ENCODE measurements at places on chromosomes 3 and 15. TPM values are rescaled to one million over a fixed set of nuclear protein-coding genes. Genes with fewer than 3 reads are reported as not detected.

DNA sequence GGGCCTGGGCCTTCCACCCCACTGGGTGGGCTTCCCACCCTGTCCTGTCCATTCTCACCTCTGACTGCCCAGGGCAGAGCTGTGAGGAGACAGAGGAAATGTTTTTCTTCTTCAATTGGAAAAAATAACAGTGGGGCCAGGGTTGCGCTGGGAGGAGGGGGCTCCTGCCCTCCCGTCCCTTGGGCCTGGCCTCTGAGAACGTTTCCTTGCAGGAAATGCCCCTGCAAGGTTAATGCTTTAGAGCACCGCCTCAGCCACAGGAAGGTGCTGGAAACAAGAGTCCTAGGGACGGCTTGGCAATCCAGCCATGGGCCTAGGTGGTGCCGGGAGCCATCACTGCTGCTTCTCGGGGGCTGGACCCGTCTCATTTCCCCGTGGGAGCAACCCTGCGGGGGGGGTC, 3.8 kb upstream of the PLXND1 start:
- H3K36me3 ChIP-seq = no peaks in the 10 kb centered on the region
- H3K4me1 ChIP-seq = no peaks in the 10 kb centered on the region

DNA sequence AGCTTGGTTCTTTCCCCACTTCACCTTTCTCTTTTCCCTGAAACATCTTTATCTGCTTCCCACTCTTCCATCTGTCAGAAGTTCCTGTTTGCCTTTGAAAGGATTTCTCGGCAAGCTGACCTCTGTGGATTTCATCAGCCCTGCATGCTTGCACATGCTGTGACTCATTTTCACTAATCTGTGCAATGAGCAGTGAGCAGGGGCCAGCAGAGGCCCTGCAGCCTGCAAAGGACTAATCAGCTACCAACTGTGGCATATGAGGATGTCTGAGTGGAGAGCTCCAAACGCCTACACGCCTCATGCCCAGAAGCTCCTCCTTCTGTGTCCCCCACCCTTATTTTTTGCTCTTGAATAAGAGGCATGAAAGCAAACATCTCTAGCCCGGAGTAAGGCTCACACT, 333.0 kb upstream of the SEMA6D start:
- H3K27ac ChIP-seq = no peak overlapping the region
- H3K4me3 ChIP-seq = no peak overlapping the region
- no peaks in the 10 kb centered on the region for H3K4me1 ChIP-seq
- no peaks in the 10 kb centered on the region for H3K36me3 ChIP-seq
- DNase-seq = no peak

GRCh38 chr3:12300137-12300536, 11.3 kb downstream of the PPARG start:
- H3K4me1 ChIP-seq = no peaks in the 10 kb centered on the region
- H3K27me3 ChIP-seq = no peaks in the 10 kb centered on the region
- H3K4me3 ChIP-seq = no peak overlapping the region
- no peak overlapping the region for H3K27ac ChIP-seq
- DNase-seq = no peak

GRCh38 chr3:143306407-143306806, 186.8 kb downstream of the CHST2 start:
- peak; percentile 77 for DNase-seq
- H3K4me1 ChIP-seq = peaks cover 3% of the 10 kb centered on the region
- no peaks in the 10 kb centered on the region for H3K27me3 ChIP-seq
- no peak overlapping the region for H3K4me3 ChIP-seq
- no peak overlapping the region for H3K27ac ChIP-seq

- no peaks in the 10 kb centered on the region for H3K36me3 ChIP-seq
- H3K4me1 ChIP-seq = no peaks in the 10 kb centered on the region
- no peak overlapping the region for H3K27ac ChIP-seq
- H3K4me3 ChIP-seq = no peak overlapping the region
- DNase-seq = no peak
- H3K27me3 ChIP-seq = peaks cover 2% of the 10 kb centered on the region
These were observed 5.4 kb upstream of the ACAN start for GRCh38 chr15:88797663-88798339.

- H3K4me3 ChIP-seq = no peak overlapping the region
- no peak for DNase-seq
- no peaks in the 10 kb centered on the region for H3K36me3 ChIP-seq
- no peak overlapping the region for H3K27ac ChIP-seq
- H3K27me3 ChIP-seq = no peaks in the 10 kb centered on the region
- no peaks in the 10 kb centered on the region for H3K4me1 ChIP-seq
These were observed 38.9 kb downstream of the MDFIC2 start for GRCh38 chr3:70273492-70273891.

- DNase-seq = peak; percentile 39
- no peaks in the 10 kb centered on the region for H3K36me3 ChIP-seq
- H3K27me3 ChIP-seq = no peaks in the 10 kb centered on the region
- H3K4me3 ChIP-seq = peak overlapping the region; percentile 46
- H3K4me1 ChIP-seq = peaks cover 6% of the 10 kb centered on the region
These were observed 6.2 kb upstream of the MAP1A start for GRCh38 chr15:43511012-43511885.

GRCh38 chr3:187504435-187504834, 136.2 kb downstream of the RTP4 start:
- no peaks in the 10 kb centered on the region for H3K27me3 ChIP-seq
- H3K36me3 ChIP-seq = no peaks in the 10 kb centered on the region
- H3K4me1 ChIP-seq = no peaks in the 10 kb centered on the region

DNA sequence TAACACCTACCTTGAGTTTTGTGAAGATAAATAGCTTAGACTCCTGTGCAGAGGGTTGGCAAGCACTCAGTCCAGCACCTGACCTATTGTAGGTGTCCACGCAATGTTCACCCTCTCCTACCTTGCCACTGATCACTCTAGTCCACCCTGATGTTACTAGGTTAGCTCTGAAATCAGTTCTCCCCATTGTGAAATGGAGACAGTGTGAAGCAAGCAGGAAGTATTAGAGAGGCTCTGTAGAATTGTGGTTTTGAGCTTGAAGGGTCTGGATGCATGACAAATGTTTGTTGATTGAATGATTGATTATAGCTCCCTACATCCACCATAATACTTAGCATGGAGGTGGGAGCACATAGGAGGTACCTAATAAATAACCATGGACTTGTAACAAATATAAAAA, 199.7 kb downstream of the RPLP1 start:
- no peaks in the 10 kb centered on the region for H3K4me1 ChIP-seq
- no peak overlapping the region for H3K4me3 ChIP-seq
- no peak for DNase-seq
- no peaks in the 10 kb centered on the region for H3K27me3 ChIP-seq
- no peaks in the 10 kb centered on the region for H3K36me3 ChIP-seq
- H3K27ac ChIP-seq = no peak overlapping the region

- H3K27ac ChIP-seq = no peak overlapping the region
- H3K4me1 ChIP-seq = no peaks in the 10 kb centered on the region
- no peak overlapping the region for H3K4me3 ChIP-seq
- H3K36me3 ChIP-seq = no peaks in the 10 kb centered on the region
These were observed 9.0 kb downstream of the PODXL2 start for GRCh38 chr3:127637971-127638370.

- H3K4me1 ChIP-seq = no peaks in the 10 kb centered on the region
- DNase-seq = no peak
- no peaks in the 10 kb centered on the region for H3K27me3 ChIP-seq
These were observed 58.8 kb downstream of the NCEH1 start for GRCh38 chr3:172651936-172652625.

- no peak for DNase-seq
- no peaks in the 10 kb centered on the region for H3K36me3 ChIP-seq
- peak overlapping the region; percentile 31 for H3K4me3 ChIP-seq
- no peaks in the 10 kb centered on the region for H3K4me1 ChIP-seq
- H3K27ac ChIP-seq = no peak overlapping the region
These were observed 44.6 kb upstream of the POLG start for GRCh38 chr15:89379251-89379695.

DNA sequence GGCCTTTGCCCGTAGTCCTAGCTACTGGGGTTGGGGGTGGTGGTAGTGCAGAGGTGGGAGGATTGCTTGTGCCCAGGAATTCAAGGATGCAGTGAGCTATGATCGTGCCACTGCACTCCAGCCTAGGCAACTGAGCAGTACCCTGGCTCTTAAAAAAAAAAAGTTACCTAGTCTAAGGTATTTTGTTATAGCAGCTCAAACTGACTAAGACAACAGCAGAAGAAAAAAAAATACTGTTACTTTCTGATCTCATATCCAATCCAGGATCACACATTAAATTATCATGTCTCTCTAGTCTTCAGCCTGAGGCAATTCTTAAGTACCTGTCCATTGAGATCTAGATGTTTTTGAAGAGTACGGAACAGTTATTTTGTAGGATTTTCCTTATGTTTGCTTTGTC, 39.8 kb downstream of the PDE8A start:
- no peak overlapping the region for H3K27ac ChIP-seq
- no peak for DNase-seq
- no peaks in the 10 kb centered on the region for H3K36me3 ChIP-seq

- no peaks in the 10 kb centered on the region for H3K36me3 ChIP-seq
- no peak for DNase-seq
- H3K4me1 ChIP-seq = no peaks in the 10 kb centered on the region
- no peak overlapping the region for H3K27ac ChIP-seq
These were observed 41.7 kb downstream of the KIF15 start for GRCh38 chr3:44803298-44803697.

- no peaks in the 10 kb centered on the region for H3K27me3 ChIP-seq
- no peak overlapping the region for H3K4me3 ChIP-seq
- H3K4me1 ChIP-seq = no peaks in the 10 kb centered on the region
- no peaks in the 10 kb centered on the region for H3K36me3 ChIP-seq
These were observed 638.6 kb upstream of the TBL1XR1 start for GRCh38 chr3:177835917-177836316.

DNA sequence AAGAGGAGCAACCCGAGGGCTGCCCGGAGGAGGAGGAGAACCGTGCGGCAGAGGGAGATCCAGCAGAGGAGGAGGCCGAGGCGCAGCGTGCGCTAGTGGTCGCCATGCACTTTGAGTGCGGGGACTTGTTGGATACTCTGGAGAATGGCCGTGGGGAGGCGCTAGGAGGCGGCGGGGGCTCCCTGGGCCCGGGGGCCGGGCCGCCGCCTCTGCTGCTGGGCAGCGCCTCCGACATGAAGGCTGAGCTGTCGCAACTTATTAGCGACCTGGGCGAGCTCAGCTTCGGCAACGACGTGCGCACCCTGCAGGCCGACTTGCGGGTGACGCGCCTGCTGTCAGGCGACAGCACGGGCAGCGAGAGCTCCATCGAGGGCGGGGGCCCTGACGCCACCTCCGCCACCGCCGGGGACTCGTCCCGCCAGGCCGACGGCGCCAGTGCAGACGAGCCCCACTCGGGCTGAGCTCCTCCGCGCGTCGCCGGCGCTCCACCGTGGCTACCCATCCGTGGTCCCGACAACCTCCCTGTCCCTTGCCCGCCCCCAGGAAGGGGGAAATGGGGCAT, 2.0 kb downstream of the FAM43A start:
- no peaks in the 10 kb centered on the region for H3K27me3 ChIP-seq
- peak; percentile 83 for DNase-seq
- no peaks in the 10 kb centered on the region for H3K36me3 ChIP-seq
- H3K4me3 ChIP-seq = peak overlapping the region; percentile 82

- no peaks in the 10 kb centered on the region for H3K36me3 ChIP-seq
- H3K4me1 ChIP-seq = no peaks in the 10 kb centered on the region
- no peak overlapping the region for H3K27ac ChIP-seq
- no peak overlapping the region for H3K4me3 ChIP-seq
These were observed 127.3 kb downstream of the PPM1L start for GRCh38 chr3:160883373-160883772.

DNA sequence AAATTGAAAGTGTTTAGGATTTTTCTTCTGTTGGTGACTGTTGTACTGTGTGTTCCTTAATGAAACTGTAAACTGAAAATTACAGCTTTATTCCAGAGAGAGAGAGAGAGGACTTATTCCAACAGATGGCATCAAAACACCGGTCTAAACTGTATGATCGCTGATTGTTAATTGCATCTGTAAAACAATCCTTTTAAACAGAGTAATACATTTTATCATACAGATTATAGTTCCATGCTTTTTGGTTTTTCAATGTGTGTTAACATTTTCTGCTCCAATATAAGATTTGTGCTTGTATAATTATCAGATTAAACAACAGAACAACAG, 289.7 kb upstream of the DNAJC19 start:
- no peak for DNase-seq
- H3K4me1 ChIP-seq = no peaks in the 10 kb centered on the region
- no peaks in the 10 kb centered on the region for H3K36me3 ChIP-seq

DNA sequence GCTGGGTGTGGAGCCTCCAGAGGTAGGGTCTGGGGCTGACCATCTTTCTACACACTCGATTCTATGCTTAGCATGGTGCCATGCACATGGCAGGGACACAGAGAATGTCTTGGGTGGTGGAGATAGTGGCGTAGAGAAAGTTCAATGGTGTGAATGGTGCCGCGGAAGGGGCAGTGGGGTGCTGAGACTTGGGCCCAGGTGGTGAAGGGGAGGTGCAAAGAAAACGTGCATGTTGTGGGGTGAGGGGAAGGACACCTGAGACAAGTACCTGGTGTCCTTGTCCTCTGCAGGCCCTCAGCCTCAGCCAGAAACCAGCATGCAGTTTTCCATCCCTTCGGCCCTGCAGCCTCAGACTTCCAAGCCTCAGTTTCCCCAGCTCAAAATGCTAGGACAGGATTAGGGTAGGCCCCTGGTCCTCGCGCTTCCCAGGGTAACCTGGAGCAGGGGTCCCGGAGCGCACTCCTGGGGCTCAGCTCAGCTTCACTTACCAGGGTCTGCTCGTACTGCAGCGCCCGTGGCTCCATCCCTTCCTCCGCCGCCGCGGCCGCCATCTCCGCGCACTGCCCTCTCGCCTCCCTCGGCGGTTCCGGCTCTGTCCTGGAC, 375 bp downstream of the CLCN2 start:
- peaks cover 10% of the 10 kb centered on the region for H3K4me1 ChIP-seq
- H3K27ac ChIP-seq = peak overlapping the region; percentile 99
- peak overlapping the region; percentile 87 for H3K4me3 ChIP-seq
- H3K27me3 ChIP-seq = no peaks in the 10 kb centered on the region
- DNase-seq = no peak

The TTC23 gene
- total RNA-seq = 19.3 TPM

The LCTL gene
- total RNA-seq = not detected

The RAB7A gene
- 221 TPM for total RNA-seq

The GP5 gene
- 0.11 TPM for total RNA-seq

The GASK1A gene
- 1.3 TPM for total RNA-seq

The OR4F15 gene
- total RNA-seq = not detected

The CCR2 gene
- 1.5 TPM for total RNA-seq

The IQCF2 gene
- not detected for total RNA-seq

The SEC22A gene
- total RNA-seq = 18.7 TPM

The DISP2 gene
- total RNA-seq = 16.3 TPM

The PEX5L gene
- total RNA-seq = not detected

The MASP1 gene
- 11.1 TPM for total RNA-seq

Data from colonic mucosa (tissue), 4 donors.